ENCODE measurements at places on chromosomes 6 and 20. TPM values are rescaled to one million over a fixed set of nuclear protein-coding genes. Genes with fewer than 3 reads are reported as not detected.

CAGE1 gene
- total RNA-seq, result not detected

NR2E1 gene
- total RNA-seq, result 0.38 TPM

DNA sequence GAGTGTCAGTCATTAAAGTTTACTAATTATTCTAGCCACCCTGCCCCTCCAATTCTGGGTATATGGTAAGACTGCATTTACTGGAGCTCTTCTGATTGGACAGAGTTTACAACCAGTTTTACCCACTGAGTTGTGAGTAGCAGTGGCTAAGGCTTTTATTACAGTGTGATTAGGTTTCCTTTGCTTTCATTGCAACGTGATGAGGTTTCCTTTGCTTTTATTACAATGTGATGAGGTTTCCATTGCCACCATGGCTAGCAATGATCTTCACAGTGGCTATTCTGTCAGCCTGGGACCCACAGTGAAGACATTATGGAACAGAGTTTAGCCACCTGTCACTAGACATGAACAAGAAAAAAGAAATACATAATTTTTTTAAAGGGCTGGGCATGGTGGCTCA lies 710.2 kb upstream of the FLRT3 start:
- H3K27ac ChIP-seq, result no peak overlapping the region
- no peaks in the 10 kb centered on the region for H3K27me3 ChIP-seq
- peaks cover 14% of the 10 kb centered on the region for H3K4me1 ChIP-seq
- DNase-seq, result no peak

DNA sequence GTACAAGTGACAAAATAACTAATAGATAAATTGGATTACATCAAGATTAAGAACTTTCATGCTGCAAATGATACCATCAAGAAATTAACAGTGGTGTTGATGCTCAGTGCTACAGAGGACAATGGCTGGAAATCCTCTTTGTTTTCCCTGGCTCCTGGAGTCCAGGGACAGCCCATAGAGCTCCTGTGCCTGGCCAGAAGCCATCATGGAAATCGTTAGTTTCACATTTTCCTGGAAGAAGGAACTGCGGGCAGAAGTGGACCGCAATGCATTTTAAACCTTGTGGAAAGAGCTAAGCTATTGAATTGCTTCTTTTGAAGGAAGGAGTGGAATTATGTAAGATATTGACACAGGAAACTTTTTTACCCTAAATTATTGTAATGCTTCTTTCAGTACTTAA lies 276.0 kb downstream of the GJA1 start:
- H3K36me3 ChIP-seq, result no peaks in the 10 kb centered on the region
- no peaks in the 10 kb centered on the region for H3K4me1 ChIP-seq
- no peaks in the 10 kb centered on the region for H3K27me3 ChIP-seq
- no peak for DNase-seq

DNA sequence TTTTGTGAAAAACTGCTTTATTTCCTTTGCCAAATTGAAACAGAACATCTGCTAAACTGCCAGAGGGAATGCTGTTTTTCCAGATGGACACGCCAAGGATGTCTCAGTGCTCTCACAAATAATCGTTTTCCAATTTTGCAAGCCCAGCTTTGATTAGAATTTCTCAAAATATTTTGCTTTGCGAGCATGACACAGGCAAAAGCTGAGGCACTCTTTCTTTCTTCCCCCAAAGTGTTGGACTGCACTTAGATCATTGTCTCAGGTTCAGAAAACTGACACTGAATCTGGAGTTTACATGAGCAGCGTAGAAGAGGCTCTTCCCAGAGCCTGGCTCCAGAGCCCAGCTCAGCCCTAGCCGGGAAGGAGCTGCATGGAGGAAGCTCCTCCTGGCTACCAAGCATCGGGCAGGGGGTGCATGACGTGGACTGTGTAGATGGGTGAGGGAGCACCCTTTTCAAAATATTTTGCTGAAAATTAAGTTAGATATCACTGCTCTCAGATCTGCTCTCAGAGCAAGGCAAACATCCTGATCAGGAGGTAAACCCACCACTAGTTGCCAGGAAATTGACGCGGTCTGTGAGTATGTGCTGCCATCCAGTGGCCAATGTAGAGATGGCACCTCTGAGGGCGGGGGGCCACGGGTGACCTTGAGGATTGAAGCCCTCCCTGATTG lies 107.5 kb downstream of the SLC22A3 start:
- H3K27ac ChIP-seq, result peak overlapping the region; percentile 56

GRCh38 chr20:34525709-34526416 lies 9.6 kb downstream of the DYNLRB1 start:
- peaks cover 61% of the 10 kb centered on the region for H3K4me1 ChIP-seq
- no peaks in the 10 kb centered on the region for H3K27me3 ChIP-seq
- peaks cover 38% of the 10 kb centered on the region for H3K36me3 ChIP-seq
- H3K4me3 ChIP-seq, result no peak overlapping the region

GRCh38 chr6:73731285-73731684 lies 35.3 kb downstream of the CD109 start:
- no peaks in the 10 kb centered on the region for H3K27me3 ChIP-seq
- no peak overlapping the region for H3K4me3 ChIP-seq
- H3K27ac ChIP-seq, result no peak overlapping the region
- peaks cover 3% of the 10 kb centered on the region for H3K4me1 ChIP-seq

GRCh38 chr6:40611434-40611833 lies 24.3 kb upstream of the LRFN2 start:
- no peaks in the 10 kb centered on the region for H3K36me3 ChIP-seq
- no peak overlapping the region for H3K4me3 ChIP-seq
- H3K27ac ChIP-seq, result no peak overlapping the region

GRCh38 chr6:51098791-51099190 lies 280.1 kb downstream of the TFAP2B start:
- no peak overlapping the region for H3K27ac ChIP-seq
- no peaks in the 10 kb centered on the region for H3K36me3 ChIP-seq
- H3K4me1 ChIP-seq, result no peaks in the 10 kb centered on the region
- no peak overlapping the region for H3K4me3 ChIP-seq
- no peaks in the 10 kb centered on the region for H3K27me3 ChIP-seq

DNA sequence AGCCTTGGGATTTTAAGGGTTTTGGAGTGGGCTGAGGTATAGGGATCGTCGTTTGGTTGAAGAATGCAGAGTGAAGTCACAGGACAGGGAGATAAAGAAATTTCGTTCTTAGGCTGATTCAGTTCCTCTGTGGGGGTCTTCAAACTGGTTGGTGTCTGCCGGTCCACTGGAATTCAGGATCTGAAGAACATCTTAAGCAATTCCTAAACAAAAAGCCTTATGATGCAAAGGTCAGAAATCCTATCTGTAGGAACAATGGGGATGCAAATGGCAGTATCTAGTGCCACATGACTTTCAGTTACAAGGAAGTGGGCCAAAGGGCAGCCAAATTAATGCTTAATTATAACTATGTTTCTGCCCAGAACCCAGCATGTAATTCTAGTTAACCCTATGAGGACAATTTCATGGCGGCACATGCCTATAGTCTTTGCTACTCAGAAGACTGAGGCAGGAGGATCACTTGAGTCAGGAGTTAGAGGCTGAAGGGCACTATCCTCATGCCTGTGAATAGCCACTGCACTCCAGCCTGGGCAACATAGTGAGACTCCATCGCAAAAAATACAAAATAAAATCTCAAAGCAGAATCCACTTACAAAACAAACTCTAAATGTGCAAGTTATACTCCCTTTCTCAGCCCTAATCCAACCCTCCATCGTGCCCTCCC lies 4.6 kb upstream of the SLC2A10 start:
- DNase-seq, result no peak
- peak overlapping the region; percentile 44 for H3K27ac ChIP-seq
- peaks cover 12% of the 10 kb centered on the region for H3K4me1 ChIP-seq
- no peak overlapping the region for H3K4me3 ChIP-seq
- H3K36me3 ChIP-seq, result no peaks in the 10 kb centered on the region

Data from suprapubic skin (tissue), 4 donors.